ENCODE measurements at places on chromosomes 3 and 15.
A peak's percentile ranks its signal among the peaks of the same experiment; 100 is the strongest.

DNA sequence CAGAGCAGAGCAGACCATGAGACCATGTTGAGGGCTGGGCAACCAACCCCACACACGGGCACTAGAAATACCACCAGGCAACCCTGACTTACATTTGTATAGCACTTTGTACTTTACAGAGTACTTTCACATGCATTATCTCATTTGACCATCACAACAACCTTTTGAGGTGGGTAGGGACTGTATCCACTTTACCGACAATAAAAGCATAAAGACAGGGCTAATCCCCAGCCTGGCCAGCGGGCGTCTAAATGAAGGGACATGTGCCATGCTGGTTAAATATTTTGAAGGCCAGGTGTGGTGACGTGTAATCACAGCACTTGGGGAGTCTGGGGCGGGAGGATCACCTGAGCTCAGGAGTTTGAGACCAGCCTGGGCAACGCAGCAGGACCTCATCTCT lies 23.6 kb downstream of the RASGRP1 start:
- DNase-seq, result no peak

GRCh38 chr3:156253150-156253549 lies 132.8 kb downstream of the KCNAB1 start:
- DNase-seq, result no peak

DNA sequence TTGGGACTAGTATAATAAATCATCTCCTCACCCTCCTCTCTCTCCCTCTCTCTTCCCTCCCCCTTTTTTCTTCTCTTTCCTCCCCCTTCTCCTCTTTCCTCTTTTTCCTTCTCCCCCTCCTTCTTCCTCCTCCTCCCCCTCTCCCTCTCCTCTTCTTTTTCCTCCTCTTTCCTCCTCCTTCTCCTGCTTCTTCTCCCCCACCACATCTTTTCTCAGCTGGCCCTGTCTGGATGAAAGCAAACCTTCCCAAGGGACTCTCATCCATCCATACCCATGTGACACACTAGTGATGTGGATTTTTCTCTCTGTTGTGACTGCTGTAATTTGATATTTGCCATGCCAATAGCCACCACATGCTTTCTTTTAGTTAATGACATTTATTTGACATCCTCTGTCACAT lies 127.2 kb downstream of the EBLN2 start:
- DNase-seq, result no peak

GRCh38 chr3:38516669-38517068 lies 20.5 kb downstream of the EXOG start:
- DNase-seq, result no peak

DNA sequence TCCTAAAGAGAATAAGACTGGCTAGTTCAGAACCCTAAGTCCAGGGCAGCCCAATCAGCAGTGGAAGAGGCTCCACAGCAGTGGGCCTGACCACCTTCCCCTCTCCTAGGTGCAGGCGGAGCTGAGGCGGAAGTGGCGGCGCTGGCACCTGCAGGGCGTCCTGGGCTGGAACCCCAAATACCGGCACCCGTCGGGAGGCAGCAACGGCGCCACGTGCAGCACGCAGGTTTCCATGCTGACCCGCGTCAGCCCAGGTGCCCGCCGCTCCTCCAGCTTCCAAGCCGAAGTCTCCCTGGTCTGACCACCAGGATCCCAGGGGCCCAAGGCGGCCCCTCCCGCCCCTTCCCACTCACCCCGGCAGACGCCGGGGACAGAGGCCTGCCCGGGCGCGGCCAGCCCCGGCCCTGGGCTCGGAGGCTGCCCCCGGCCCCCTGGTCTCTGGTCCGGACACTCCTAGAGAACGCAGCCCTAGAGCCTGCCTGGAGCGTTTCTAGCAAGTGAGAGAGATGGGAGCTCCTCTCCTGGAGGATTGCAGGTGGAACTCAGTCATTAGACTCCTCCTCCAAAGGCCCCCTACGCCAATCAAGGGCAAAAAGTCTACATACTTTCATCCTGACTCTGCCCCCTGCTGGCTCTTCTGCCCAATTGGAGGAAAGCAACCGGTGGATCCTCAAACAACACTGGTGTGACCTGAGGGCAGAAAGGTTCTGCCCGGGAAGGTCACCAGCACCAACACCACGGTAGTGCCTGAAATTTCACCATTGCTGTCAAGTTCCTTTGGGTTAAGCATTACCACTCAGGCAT lies 33.7 kb downstream of the VIPR1 start:
- DNase-seq, result no peak

GRCh38 chr15:58606577-58607080 lies 142.9 kb downstream of the ADAM10 start:
- no peak for DNase-seq

GRCh38 chr3:68206524-68207117 lies 552.2 kb upstream of the SUCLG2 start:
- DNase-seq, result no peak

DNA sequence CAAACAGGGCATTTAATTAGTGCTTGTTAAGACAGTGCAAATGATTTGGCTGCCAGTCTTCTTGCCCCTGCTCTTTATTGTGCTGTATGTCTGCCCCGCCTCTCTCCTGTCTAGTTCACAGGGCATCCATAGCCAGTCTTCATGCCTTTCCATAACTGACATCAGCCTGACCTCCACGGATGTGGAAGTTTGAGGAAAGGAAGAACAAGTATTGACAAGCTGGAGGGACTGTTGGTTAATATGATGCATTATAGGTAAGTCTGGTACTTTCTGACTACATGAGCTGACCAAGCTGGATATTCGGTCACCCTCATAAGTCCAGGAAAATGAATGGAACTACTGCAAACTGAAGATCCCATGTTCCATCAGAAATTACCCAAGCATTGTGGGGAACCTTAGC lies 325.9 kb downstream of the TIGIT start:
- DNase-seq, result no peak

GRCh38 chr3:196287090-196287439 lies 461 bp downstream of the PCYT1A start:
- peak; percentile 13 for DNase-seq

DNA sequence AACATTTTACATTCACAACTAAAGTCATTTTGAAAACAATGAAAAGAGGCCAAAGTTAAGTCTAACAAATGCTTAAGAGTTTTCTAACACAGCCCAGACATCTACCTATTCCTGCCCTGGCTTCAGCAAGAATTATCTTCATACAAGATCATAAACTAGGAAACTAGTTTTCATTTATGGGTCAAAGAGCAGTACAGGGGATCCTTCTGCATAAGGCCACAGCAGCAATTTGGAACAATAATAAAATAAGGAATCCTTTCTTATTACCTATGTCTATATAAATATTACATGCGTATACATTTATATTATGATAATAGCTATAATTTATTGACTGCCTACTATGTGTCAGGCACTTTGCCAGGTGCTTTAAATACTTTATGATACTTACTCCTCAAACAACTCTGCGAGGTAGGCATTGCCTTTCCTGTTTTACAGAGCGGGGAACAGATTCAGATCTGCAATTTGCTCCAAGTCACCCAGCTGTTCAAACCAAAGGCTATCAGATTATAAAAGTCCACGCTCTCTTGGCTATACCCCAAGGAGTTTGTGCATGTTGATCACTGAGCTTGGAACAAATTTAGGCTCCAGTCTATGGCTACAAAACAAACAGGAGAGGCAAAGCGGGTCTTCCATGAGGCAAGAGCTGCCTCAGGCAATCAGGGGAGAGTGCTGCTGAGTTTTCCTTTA lies 196.4 kb downstream of the RORA start:
- DNase-seq, result no peak

DNA sequence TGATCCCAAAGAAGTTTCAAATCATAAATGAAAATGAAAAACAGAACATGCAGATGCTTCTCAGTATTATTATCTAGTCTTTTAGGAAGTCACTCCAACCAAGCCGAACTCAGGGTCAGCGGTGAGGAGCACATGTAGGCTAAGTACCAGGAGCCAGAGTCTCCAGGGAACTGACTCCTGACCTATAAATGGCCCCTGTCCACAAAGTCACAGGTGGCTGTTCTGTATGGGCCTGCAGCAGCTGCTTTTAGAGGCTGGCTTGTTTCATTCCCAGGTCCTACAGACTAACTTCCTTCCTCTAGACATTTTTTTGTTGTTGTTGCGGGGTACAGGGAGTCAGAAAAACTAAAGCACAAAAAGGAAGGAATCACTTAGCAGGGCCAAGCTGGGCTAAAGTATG lies 54.6 kb downstream of the DAPK2 start:
- no peak for DNase-seq

DNA sequence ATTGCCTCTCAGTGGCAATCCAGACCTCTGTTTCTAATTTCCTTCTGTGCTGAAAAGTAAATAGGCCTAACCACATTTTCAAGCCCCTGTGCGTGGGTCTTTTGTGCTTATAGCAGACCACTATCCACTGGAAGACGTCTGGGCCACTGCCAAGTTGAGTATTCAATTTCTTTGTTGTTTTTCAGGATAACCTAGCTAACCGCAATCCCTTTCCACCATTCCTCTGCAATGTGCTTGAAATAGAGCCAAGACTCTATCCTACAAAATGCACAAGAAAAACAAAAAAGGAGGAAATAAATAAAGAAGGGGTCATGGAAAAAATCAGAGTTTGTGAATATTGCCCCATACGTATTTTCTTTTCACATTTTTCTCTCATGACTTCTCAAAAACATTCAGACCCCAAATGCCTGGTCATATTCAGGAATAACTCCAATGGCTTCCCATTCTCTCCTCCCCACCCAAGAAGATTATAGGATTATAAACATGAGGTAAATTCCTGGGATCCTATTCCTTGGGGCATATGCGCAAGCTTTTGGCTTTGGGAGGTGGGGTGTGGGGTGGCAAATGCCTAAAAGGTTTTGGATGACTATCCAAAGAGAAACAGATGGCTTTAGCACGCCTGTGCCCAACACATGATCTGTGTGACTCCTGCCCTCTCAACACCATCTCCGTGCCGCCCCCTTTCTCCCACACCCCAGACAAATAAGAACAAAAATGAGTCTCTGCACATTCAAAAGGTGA lies 217.9 kb upstream of the THBS1 start:
- DNase-seq, result no peak

- no peak for DNase-seq
Observed at GRCh38 chr15:79978655-79979514, 7.9 kb upstream of the BCL2A1 start.

DNA sequence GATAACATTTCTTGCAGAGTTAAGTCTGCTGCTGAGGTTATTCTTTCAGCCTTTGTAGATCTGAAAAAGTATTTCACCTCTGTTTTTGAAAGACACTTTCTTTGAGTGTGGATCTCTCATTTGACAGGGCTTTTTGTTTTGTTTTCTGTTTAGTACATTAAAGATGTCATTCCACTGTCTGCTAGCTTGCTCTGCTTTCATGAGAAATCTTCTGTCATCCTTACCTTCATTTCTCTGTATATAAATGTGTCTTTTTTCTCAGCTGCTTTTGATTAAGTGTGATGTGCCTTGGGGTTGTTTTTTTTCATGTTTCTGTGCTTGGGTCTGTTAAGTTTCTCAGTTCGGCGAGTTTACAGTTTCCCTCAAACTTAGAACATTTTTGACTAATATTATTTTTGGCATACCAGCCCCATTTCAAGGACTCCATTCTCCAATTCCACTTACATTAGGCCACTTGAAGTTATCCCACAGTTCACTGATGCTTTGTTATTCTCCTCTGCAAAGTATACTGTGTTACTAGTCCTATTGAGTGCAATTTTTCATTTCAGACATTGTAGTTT lies 43.9 kb upstream of the CA12 start:
- DNase-seq, result no peak

Measured in effector memory CD4-positive, alpha-beta T cell (primary cell).